ENCODE measurements at places on chromosomes 3 and 15.

- DNase-seq = no peak
These were observed 11.4 kb upstream of the PEX5L start for GRCh38 chr3:180048103-180048502.

- no peak for DNase-seq
These were observed 557.5 kb downstream of the NAALADL2 start for GRCh38 chr3:175416600-175416999.

DNA sequence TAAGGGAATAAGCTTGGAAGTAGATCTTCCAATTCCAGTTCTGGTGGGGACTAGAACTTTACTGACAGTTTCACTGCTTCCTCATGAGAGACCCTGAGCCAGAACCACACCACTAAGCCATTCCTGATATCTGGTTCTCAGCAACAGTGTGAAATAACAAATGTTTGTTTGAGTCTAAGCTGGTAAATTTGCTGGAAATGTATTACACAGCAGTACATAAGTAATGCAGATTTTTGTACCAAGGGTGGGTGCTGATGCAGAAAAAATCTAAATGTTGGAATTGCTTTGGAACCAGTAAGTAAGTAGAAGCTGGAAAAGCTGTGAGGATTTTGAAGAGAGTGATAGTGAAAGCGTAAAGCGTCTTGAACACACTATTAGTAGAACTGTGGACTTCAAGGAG, 14.4 kb upstream of the AKAP13 start:
- DNase-seq = no peak

DNA sequence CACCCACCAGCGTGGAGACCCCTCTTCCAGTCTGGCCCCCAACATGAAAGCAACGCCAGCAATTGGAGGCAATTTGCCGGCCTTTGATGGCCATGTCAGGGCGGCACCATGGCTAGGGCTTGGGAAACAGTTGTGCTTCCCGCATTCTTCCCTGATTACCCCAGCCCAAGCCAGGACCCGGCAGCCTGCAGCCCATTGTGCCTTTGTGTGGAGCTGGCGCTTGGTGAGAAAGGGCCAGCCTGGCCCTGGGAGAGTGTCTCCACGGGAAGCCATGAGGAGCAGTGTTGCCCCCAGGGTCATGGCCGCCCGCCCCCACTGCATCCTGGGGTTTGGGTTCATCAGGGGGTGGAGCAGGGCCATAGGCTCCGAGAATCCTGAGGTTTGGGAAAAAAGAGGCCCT, 66.0 kb downstream of the DNAJB8 start:
- no peak for DNase-seq
